ENCODE measurements at places on chromosomes 4 and X.

GRCh38 chr4:48853604-48854394 is 22.9 kb downstream of the OCIAD1 start:
- no peak for DNase-seq

GRCh38 chrX:3962511-3963311 is 249.3 kb upstream of the PRKX start:
- DNase-seq = no peak

DNA sequence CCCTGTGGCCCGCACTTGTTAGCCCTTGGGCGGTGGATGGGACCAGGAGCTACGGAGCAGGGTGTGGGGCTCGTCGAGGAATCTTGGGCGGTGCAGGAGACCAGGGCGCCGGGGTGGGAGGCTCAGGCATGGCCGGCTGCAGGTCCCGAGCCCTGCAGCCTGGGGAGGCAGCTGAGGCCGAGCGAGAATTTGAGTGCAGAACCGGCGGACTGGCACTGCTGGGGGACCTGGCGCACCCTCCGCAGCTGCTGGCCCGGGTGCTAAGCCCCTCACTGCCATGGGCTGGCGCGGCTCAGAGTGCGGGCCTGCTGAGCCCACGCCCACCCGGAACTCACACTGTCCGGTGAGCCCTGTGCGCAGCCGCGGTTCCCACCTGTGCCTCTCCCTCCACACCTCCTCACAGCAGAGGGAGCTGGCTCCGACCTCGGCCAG is 73.6 kb upstream of the TLL1 start:
- DNase-seq = no peak

DNA sequence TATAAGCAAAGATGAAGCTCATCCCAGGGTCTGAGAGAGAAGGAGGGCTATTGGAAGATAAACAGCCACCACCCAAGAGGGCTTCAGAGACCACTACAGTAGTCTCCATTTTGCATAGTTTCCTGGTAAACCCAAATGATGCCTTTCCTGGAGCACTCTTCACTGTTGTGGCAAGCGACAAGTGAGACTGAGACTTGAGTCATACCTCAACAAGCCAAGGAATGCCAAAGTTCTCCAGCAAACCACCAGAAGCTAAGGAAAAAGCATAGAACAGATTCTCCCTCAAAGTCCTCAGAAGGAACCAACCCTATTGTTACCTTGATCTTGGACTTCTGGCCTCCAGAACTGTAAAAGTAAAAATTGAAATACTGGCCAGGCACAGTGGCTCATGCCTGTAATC is 65.9 kb downstream of the LARP7 start:
- DNase-seq = no peak

GRCh38 chr4:139085141-139085540 is 69.6 kb downstream of the NOCT start:
- no peak for DNase-seq

DNA sequence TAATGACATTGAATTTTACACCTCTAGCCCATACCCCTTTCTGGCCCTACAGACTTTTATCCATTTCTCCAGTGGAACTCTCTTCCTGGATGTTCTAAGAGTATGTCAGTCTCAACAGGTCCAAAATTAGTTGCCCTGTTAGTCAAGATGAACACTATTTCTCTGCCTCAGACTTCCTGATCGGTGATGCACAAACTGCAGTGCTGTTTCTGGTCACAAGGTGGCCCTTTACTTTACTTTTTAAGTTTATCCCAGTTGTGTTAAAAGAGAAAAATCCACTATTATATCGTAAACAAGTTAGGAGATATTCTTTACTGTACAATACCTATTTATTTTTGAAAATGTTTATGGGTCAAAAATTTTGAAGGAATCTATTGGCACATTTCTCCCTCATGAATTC is 13.1 kb downstream of the TCEAL7 start:
- peak; percentile 3 for DNase-seq

GRCh38 chr4:107837776-107838618 is 13.3 kb downstream of the SGMS2 start:
- no peak for DNase-seq

DNA sequence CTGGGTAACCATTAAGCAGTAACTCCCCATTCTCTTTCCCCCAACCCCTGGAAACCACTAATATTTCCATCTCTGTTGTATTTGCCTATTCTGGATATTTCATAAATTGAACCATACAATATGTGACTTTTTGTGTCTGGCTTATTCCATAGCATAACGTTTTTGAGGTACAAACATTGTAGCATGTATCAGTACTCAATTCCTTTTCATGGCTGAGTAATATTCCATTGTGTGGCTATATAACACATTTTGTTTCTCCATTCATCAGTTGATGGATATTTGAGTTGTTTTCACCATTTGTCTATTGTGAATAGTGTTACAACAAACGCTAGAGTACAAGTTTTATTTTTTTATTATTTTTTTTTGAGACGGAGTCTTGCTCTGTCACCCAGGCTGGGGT is 55.0 kb upstream of the MORC4 start:
- DNase-seq = no peak

- DNase-seq = no peak
Measured at GRCh38 chrX:30951003-30951402, 61.9 kb upstream of the TAB3 start.

Data from GM12864 (cell line).